ENCODE measurements at places on chromosomes 2 and 18.

- DNase-seq, result no peak
Measured at GRCh38 chr18:9708057-9708433, at the start of gene RAB31. Gene RAB31, plus strand, starts transcription at chr18:9708301. Its CDS starts 105 bp downstream, at chr18:9708406.

DNA sequence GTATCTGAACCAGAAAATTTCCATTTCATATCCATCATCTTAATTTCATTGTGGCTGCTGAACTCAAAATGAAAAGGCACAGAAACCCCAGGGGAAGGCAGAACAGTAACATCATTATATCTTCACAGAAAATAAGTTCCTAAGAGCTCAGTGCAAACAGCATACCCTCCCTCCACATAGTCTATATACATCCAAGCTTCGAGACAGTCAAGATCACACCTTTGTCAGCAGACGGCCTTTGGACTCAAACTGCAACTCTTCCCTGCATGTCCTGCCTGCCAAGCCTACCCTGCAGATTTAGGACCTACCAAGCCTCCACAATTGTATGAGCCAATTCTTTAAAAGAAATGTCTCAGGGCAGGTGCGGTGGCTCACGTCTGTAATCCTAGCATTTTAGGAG is 502.1 kb downstream of the SUCLG1 start:
- DNase-seq, result no peak

DNA sequence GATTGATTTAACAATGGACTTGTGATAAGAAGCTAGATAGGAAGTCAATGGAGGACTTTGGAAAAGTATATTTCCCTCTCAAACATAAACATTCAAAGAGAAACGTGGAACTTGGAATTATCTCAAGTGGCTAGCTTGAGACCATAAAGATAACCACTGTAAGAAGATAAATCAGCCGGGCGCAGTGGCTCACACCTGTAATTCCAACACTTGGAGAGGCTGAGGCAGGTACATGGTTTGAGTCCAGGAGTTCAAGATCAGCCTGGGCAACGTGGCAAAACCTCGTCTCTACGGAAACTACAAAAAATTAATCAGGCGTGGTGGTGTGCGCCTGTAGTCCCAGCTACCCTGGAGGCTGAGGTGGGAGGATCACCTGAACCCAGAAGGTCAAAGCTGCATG is 405.9 kb upstream of the ACVR2A start:
- DNase-seq, result no peak

GRCh38 chr2:21774691-21775368 is 651.1 kb downstream of the TDRD15 start:
- DNase-seq, result no peak

DNA sequence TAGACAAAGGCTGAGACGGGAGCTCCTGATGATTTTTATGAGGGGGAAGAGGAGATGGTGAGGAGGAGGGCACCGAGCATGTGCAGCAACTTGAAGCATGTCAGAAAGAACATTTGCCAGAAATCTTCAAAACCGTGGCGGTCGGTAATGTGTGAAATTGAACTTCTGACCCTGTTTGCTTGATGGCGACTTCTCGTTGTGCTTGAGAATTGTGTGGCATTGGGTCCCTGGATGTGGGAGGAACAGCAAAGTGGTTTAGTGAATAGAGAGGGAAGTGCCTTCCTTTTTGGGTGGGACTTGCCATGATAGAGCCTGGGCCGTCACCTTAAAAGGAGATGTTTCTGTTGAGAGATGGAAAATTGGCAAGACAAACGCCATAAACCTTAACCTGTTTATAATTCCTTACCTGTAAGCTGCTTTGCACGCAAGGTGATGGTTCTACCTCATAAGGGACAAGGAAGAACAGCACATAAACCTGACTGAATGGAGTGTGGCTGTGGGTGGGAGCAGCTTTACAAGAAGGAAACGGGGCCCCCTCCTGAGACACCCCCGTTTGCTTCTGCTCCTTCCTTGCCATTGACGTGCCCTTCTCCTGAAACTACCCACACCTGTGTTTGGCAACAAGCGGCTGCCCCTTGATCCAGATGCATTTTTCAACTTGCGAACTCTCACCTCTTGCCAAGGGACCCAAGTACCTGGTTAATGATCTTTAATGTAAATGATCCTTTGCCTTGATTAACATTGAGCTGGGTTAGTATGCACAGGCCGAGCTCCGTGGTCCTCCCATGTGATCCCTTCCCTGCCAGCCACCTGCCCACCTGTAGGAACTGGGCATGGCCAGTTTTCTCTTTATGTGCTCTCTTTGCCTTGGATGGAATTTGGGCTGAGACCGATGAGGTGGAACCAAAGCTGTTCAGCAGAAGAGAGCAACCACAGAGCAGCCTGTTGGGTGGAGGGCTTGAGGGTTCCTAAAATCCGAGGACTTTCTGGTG is 153.2 kb downstream of the NEDD4L start:
- no peak for DNase-seq

DNA sequence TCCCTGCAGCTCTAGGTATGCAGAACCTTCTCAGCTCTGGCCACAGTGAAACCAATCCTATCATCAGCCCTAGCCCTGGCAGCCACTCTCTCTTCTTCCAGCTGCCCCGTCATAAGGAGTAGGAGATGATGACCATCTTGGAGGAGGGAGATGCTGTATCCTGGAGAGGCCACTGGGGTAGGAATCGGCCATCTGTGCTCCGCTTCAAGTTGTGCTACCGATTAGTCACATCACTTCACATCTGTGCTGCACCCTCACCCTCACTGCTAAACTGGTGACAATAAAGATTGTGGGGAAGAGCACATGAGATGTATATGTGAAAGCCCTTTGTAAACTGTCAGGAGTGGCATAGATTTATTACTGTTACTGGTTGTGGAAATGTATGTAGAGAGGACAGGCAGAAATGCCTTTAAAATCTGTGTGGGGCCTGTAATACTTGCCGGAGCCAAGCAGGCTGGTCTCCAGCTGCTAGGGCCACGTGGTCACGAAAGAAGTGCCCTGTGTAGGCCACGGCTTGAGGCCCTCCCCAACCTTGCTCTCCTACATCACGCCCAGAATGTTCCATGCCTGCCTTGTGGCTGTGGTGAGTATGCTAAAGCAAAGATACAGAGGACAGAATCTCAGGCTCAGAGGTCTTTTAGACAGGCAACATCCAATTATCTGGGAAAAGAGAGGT is 236.8 kb downstream of the CLIP4 start:
- no peak for DNase-seq

- no peak for DNase-seq
Measured at GRCh38 chr2:151097128-151097527, 164.5 kb downstream of the RBM43 start.

DNA sequence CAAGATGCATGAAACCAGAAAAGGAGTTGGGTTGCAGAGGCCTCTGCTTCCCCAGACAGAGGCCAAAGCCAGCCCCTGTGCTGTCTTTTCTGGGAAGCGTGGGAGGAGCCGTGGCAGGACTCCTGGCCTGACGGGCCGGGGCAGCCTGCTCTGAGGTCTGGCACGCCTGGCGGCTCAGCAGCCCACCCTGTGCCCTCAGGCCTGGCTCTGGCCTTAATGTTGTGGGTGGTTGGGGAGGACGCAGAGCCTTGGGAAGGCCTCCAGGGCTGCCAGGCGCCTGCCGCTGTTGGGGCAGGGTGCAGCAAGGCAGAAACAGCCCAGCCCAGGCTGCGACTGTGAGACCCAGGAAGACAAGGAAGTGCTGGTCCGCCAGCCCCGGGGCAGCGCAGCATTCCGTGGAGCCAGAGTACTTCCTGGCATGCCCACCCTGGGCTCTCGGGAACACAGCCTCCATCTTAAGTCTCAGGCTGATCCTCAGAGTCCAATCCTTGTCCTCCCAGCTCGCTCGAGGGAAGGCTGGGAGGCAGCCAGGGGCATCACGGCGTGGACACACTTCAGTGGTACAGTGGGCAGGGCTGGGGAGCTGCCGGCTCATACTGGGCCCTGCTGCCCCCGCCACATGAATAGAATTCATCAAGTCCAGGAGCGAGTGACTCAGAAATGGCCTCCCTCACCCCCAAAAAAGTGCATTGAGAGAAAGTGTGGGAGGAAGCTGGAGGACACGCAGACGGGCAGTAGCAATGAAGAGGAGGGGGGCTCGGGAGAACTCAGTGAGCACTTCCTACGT is 72.6 kb downstream of the EMX1 start:
- no peak for DNase-seq

- peak; percentile 19 for DNase-seq
Measured at GRCh38 chr2:164620873-164621763, at the start of gene GRB14. Gene GRB14, minus strand, starts transcription at chr2:164621482. Its CDS starts 173 bp downstream, at chr2:164621309.

- no peak for DNase-seq
Measured at GRCh38 chr2:232925821-232926156, 55.7 kb downstream of the SNORC start.

DNA sequence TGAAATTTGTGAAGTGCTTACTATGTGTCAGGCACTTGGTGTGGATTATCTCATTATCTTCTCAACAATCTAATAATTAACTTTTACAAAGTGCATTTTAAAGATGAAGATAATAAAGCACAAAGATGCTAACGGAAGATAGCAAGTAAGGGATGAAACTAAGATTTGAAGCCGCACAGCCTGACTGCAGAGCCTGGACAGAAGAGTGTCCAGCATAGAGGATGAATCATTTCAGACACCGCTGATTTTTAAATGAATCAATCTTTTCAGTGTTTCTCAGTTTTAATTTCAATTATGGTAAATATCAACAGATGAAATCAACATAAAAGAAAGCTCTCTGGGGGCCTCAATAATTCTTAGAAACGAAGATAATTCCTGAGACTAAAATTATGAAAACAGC is 24.5 kb upstream of the STAM2 start:
- DNase-seq, result no peak

- DNase-seq, result no peak
Measured at GRCh38 chr18:40904295-40904694, 1050.7 kb upstream of the PIK3C3 start.

DNA sequence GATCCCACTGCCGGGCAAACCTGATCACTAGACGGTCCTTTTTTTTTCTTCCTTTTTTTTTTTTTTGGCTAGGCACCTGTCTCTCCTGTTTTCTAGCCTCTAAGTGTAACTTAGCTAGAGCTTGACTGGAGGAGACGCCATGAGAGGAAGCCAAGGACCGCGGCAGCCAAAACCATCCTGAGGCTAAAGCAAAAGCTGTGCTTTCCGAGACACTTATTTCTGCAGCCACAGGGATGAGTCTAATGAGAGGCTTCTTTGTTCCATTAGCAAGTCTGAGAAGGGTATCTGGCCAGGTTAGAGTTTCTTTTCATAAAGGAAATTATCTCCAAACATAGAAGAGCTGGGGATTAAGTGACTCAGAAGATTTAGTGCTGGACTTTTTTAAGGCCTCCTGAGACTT is 7.3 kb upstream of the CXCR4 start:
- DNase-seq, result peak; percentile 46

DNA sequence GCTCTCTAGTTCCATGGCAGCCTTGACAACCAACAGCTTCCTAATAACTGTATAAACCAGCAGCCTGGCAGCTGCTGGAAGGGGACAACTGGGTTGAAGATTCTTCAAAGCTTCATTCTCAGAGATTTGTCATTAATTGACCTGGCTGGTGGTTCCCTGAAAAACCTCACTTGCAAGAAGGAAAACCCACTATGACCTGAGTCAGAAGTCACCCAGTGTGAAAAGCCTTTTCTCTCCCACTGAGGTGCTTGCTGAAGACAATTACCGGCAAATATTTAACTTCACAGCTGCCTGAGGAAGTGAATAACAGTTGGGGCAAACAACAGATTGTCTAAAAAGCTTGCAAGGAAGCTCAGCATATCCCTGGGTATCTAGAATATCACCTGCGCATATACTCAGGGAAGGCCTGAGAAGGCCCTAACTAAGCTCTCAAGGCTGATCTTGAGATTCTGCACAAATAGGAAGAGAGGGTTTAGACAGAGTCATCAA is 49.9 kb downstream of the CRACDL start:
- no peak for DNase-seq

DNA sequence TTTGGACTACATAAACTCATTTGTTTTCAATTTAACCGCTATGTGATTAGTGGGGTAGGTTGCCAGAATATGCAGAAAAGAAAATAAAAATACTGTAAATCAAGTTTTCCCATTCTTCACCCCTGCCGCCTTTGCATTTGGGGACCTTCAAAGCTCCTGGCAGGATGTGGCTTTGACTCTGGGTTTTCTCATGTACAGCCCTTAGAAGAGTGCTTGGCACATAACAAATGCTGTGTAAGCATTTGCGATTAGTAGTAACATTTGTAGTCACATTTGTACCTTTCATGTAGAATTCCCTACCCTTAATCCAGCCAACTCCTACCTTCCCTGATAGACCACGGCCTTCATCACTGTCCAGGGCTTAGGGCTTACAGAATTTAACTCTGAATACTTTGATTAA is 262.6 kb downstream of the MREG start:
- DNase-seq, result no peak

- DNase-seq, result no peak
Measured at GRCh38 chr2:234047361-234047760, 3.1 kb upstream of the SPP2 start.

DNA sequence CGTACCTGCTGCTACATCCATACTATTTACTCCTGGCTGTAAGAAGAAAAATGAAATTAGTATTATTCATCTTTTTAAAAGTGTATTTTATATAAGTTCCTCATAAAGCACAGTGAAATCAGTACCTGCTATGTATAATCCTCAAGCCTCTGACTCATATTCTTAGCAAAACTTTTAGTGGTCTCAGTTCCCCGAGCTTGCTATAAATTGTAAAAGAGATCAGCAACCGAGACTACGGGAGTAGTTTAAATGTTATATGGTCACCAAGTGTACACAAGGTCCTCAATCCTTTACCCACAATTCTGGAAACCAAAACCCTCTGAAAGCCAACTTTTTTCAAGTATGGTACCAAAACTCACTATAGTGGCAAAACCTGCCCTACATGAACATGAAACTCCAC is 24.2 kb downstream of the PRPF40A start:
- no peak for DNase-seq

GRCh38 chr18:26307161-26307773 is 81.0 kb downstream of the TAF4B start:
- DNase-seq, result peak; percentile 48

GRCh38 chr18:21205695-21206094 is 36.3 kb upstream of the GREB1L start:
- DNase-seq, result no peak

DNA sequence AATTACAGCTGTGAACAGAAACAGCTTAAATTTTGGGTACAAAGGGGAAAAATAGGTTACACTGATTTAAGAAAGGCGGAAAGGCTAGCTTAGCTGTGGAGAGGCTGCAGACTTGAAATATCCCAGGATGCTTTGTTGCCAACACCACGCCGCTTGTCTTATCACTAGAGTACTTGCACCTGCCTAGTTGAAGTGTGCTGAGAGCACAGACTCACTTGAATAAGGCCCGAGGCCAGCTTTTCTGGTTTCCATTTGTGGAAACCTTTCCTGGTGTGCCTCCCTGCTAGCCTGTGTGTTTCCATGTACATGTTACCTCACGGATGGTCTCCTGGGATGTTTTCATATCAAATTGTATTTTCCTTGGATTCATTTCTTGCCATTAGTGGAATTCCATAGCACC is 3.2 kb downstream of the CABLES1 start:
- no peak for DNase-seq
